ENCODE measurements at places on chromosomes 12 and 14. TPM values are rescaled to one million over a fixed set of nuclear protein-coding genes. Genes with fewer than 3 reads are reported as not detected.

SIX4 gene
- 0.04 TPM for total RNA-seq

- DNase-seq, result no peak
- no peaks in the 10 kb centered on the region for H3K36me3 ChIP-seq
- H3K4me3 ChIP-seq, result no peak overlapping the region
Observed at GRCh38 chr12:5964913-5965900, 20.1 kb upstream of the ANO2 start.

DNA sequence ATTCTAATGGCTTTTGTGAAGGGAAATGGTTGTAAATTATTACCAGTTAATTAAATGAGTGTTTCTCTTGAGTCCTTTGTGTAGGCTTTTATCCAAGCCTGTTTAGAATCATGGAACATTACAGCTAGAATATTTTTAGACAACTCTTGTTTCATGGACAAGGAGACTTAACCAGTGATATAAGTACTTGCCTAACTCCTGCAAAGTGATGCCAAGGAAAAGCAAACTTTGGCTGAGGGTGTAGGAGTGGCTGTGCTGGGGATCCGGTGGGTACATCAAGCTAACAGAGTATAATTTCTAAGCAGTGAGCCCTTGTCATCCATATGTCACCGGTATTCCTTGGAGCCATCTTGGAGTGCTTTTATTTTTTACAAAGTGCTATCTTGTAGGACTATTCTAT lies 61.5 kb downstream of the PRKCH start:
- peaks cover 37% of the 10 kb centered on the region for H3K36me3 ChIP-seq
- DNase-seq, result no peak
- peaks cover 50% of the 10 kb centered on the region for H3K4me1 ChIP-seq
- H3K4me3 ChIP-seq, result no peak overlapping the region
- no peaks in the 10 kb centered on the region for H3K27me3 ChIP-seq

- no peak overlapping the region for H3K27ac ChIP-seq
- H3K36me3 ChIP-seq, result no peaks in the 10 kb centered on the region
- no peak overlapping the region for H3K4me3 ChIP-seq
Observed at GRCh38 chr14:100910888-100911664, 7.6 kb upstream of the RTL1 start.

All from activated naive CD8-positive, alpha-beta T cell treated with anti-CD3 and anti-CD28 coated beads for 36 hours (primary cell).